ENCODE measurements at places on chromosomes 4 and X.

GRCh38 chr4:100674976-100675375 is 157.2 kb upstream of the EMCN start:
- DNase-seq = no peak

GRCh38 chr4:155999725-156000124 is 46.1 kb upstream of the CTSO start:
- no peak for DNase-seq

GRCh38 chr4:185149392-185149791 is 6.3 kb downstream of the SLC25A4 start:
- DNase-seq = no peak

GRCh38 chr4:8855818-8856245 is 15.8 kb downstream of the HMX1 start:
- DNase-seq = no peak

DNA sequence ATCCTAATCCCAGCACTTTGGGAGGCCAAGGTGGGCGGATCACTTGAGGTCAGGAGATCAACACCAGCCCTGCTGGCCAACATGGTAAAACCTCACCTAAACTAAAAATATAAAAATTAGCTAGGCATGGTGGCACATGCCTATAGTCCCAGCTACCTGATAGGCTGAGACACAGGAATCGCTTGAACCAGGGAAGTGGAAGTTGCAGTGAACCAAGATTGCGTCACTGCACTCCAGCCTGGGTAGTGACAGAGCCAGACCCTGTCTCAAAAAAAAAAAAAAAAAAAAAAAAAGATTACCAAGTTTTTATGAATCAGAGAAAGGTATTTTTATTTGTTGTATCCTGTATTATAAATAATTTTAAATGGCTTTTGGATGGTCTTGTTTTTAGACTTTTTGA is 15.1 kb downstream of the TRAPPC11 start:
- no peak for DNase-seq

DNA sequence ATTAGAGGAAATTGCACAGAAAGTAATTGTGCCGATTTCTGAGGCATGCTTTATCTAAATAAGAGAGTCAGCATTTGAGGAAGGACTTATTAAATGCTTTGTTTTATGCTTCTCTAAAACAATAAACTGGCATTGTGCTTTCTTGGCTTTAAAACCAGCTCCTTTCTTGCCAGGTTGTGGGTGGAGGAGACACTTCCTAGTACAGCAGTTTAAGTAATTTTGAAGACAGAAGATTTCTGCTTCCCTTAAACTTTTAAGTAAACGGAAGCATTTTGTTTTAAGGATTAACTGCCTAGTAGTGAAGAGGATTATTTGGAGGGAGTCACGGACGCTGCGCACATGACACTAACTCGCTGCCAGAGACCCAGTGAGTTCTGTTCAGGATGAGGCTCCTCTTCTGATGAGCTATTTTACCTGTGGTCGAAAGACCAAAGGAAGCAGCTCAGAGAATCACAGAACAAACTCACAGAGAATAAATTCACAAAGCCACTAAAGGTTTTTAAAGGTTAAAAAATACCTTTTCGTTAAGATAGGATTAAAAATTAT is 169.5 kb downstream of the TLL1 start:
- no peak for DNase-seq
